Ureter (tissue), 1 donor: ENCODE measurements at places on chromosomes 4 and X. TPM values are rescaled to one million over a fixed set of nuclear protein-coding genes. Genes with fewer than 3 reads are reported as not detected.

The COX7B2 gene
- total RNA-seq = not detected

The TLR1 gene
- 4.0 TPM for total RNA-seq

The PFKFB1 gene
- 0.89 TPM for total RNA-seq

The MAP7D3 gene
- 13.9 TPM for total RNA-seq

The AMBN gene
- not detected for total RNA-seq

The SPIN2A gene
- 1.4 TPM for total RNA-seq

The ZMAT1 gene
- total RNA-seq = 23.1 TPM

The PABPC1L2A gene
- not detected for total RNA-seq

The XAGE2 gene
- not detected for total RNA-seq

The PNCK gene
- 12.3 TPM for total RNA-seq

The SPRY1 gene
- total RNA-seq = 197 TPM
